Activated CD4-positive, alpha-beta T cell treated with anti-CD3 and anti-CD28 coated beads, Interleukin-2, amount 50 U/mL, for 4 hours (primary cell): ENCODE measurements at places on chromosomes 3 and 15.
A peak's percentile ranks its signal among the peaks of the same experiment; 100 is the strongest.

DNA sequence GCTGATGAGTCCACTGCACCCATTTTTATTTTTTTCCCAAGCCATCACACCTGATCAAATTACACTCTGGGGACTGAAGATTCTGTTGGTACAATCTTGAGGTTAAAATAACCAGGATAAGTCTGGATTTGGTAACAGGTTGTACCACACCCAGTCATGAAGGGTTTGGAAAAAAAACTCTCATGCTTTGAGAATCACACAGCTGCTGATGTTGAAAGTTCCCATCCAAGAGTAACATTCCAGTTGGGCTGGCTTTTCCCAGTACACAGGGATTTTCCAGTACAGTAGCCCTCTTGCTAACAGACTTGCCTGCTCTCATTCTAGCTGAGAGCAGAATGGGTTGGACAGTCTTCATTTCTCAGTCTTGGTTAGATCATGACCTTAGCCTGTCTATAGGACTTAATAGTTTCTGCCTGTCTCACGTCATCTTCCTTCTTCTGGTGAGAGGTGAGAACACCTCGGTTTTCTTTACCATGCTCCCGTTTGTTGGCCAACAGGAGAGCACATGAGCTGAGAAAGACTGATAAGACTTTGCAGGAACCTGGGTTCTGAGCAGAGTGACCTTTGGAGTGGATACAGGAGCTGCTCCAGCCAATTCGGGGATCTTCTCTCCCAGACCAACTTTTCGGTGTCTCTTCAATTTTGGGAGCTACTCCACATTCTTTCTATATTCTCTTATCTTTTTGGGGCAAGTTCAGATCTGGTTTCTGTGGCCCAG lies 300.1 kb upstream of the LYSMD4 start:
- DNase-seq = no peak

DNA sequence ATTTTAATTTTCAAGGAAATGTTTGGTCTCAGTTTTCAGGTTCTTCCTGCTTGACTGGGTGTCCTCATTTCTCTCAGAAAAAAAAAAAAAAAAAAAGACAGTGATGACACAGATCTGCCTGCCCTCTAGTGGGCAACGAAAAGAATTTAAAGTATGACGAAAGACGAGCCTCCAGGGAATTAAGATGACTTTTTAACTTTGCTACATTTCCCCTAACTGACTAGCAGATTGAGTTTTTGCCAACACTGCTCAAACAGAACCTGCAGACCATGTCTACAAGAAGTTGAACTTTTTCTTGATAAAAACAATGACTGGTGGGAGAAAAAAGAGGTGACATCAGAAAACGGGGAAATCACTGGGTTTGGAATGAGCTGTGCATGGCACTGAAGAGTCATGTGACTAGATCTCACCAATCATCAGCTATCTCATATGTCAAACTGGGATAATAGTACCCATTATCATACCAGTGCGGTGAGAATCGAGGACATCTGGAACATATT lies 40.8 kb downstream of the EOMES start:
- DNase-seq = peak; percentile 10

DNA sequence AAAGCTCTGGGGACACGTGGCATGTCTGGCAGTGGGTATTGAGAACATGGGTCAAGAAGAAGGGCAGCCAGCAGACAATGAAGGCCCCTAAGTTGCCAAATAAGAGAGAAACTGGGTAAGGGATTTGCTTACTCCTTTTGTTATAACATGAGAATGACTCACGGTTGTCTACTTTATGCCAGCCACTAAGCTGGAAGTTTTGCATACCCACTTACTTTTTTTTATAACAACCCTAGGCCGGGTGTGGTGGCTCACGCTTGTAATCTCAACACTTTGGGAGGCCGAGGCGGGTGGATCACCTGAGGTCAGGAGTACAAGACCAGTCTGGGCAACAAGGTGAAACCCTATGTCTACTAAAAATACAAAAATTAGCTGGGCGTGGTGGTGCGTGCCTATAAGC lies 50.0 kb downstream of the DRD3 start:
- DNase-seq = no peak

DNA sequence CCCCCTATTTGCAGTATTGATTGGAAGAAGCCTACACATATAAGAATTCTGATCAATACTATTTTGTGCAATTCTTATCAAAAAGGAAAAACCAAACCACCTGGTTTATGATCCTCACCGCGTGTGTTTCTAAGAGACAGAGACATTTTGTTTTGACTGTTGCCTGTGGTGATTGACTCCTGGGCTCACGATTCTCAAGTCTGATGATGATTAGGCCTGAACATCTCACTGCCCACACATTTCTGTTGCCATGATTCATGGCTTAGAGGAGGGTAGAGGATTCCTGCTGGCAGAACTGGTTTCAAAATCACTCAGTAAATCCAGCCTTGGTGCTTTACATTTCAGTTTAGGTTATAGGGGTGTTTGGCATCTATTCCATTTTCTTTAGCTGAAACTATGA lies 88.3 kb upstream of the UBE3A start:
- DNase-seq = no peak

GRCh38 chr3:179166561-179167201 lies 18.5 kb downstream of the PIK3CA start:
- no peak for DNase-seq

GRCh38 chr3:134630506-134630905 lies 20.3 kb downstream of the KY start:
- DNase-seq = no peak

DNA sequence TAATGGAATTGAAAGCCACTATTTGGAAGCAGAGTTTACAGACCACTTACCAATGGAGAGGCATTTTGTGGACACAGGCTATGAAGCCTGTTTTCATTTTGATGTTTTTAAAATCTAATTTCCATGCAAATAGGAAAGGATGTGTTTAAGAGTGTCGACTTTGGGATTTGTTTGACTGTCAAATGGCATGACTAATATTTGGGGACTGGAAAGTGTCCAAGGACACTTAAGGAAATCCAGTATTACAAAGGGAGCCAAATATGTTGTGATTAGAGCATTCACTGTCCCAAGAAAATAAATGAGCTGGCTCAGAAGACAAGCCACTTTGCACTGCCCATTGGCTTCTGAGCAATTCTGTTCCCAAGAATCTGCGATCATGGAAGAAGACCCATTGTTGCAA lies 34.0 kb upstream of the SLC6A11 start:
- no peak for DNase-seq

DNA sequence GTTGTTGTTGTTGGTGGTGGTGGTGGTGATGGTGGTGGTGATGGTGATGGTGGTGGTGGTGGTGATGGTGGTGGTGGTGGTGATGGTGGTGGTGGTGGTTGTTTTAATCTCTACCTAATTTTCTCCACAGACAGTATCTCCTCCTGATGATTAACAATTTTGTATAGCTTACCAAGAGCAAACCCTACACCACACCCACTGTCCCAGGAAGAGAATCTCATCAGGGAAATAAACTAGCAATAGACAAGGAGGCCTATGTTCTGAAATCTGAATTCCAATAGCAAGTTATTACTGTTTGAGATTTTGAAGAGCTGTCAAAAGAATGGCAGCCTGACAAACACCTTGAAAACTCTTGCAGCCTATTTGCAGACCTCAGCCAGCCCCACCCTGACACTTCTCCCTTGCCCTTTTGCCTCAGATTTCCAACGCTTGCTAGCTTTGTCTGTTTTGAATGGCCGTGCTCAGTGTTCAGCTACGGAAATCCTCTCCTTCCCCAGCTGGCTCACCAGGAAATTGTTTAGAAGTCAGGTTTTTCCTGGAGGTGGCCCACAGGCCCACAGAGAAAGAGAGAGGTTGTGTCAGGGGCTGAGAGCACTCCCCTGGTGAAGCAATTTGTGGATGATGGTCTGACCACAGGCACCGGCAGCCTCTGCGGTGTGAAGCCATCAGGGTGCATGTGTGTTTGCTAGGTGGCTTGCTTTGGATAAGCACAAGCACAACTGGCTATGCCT lies 101.6 kb downstream of the MAGI1 start:
- no peak for DNase-seq

DNA sequence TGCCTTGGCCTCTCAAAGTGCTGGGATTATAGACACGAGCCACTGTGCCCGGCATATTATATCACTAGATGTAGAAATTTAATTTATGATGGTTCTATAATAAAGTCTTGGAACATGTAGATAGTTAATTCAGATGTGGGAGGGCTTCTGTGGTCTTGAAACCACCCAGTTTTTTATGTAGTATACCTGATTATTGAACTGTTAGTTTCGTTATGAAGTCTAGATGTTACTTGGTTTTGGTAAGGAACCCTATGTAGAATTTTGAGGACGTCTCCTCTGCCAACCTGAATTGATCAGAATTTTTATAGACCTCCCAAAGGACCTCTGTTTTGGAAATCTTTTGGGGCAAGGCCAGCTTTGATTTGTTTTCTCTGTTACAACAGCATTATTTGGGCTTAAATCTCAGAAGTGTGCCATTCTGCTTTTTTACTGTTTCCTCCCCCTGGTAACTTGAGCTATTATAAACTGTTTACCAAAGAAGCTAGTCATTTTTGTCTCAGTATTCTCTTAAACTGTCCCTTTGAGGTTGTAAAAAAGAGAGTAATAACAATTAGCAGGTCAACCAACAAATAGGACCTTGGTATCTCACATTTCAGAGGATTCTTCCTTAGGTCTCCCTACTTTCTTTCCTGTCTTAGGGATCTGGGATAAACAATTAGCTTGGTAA lies 20.8 kb downstream of the AKAP13 start:
- no peak for DNase-seq

DNA sequence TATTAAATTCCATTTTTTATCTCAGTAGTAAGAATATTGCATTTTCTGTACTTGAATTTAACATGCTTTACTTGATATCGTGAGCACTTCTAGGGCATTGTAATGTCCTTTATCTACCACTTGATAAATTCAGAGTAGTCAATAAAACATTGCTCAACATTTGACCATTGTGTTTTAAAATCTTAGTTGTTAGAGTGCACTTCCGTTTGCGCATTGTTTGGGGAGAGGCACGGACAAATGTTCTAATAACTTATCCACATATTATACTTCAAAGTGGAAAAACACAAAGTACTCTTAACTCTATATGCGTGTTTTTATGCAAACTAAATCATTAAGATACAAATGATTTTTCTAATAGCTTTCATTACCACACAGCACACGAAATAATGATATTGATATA lies 419 bp downstream of the FAM227B start:
- DNase-seq = no peak

- no peak for DNase-seq
Measured at GRCh38 chr15:90062462-90062932, 39.8 kb downstream of the IDH2 start.

GRCh38 chr3:113548501-113548900 lies 16.1 kb downstream of the SIDT1 start:
- no peak for DNase-seq

DNA sequence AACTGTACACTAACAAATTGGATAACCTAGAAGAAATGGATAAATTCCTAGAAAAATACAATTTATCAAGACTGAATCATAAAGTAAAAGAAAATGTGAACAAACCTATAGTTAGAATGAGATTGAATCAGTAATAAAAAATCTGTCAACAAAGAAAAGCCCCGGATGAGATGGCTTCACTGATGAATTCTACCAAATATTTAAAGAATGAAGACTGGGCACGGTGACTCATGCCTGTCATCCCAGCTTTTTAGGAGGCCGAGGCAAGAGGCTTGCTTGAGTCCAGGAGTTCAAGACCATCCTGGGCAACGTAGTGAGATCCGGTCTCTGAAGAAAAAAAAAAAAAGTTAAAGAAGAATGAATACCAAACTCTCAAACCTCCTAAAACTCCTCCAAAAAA lies 17.7 kb upstream of the AP4E1 start:
- no peak for DNase-seq

DNA sequence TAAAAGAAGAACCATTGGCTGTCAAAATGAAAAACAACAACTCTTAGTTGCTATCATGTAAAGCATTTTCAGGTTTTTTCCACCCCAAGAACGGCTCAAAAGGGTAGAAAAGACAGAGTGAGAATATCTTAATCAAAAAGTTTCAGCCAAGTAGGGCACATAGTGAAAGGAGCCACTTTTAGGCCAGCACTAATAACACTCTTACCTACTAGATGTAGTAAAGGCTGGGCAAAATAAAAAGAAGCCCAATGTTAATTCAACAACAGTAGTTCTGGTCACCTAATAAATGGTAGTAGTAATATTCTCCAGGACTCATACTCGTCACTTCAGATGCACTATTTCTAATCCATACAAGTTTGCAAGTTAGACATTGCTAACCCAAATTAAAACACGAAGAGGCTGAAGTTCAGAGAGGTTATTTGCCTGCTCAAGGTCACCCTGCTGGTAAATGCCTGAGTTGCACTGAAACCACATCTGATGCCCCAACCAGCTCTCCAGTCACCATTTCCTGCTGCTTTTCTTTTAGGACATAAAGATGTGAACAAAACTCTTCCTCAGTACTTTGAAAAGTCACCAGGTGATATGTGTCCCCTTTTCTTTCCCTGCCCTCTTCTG lies 7.5 kb downstream of the GOLIM4 start:
- no peak for DNase-seq

DNA sequence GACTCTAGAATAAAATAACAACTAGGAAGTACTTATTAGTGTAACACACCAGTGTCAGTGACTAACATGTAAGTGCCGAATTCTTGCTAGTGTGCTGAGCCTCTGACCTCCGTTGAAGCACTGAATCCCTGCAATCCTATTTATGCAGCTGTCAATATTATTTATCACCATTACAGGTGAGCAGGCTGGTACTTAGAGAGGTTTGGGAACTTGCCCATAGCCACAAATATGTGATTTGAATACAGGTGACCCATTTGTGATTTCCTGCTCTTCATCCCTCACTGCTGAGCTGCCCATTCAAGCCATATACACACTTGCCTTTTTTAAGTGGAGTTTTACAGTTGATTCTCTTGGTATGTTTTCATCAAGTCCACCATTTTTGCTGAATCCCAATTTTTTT lies 12.2 kb downstream of the EIF4E3 start:
- DNase-seq = no peak

GRCh38 chr3:139491027-139491700 lies 14.8 kb upstream of the RBP2 start:
- no peak for DNase-seq

GRCh38 chr15:89363133-89363532 lies 28.5 kb upstream of the POLG start:
- DNase-seq = no peak

- DNase-seq = peak; percentile 38
Measured at GRCh38 chr3:98557324-98558010, 25.7 kb downstream of the GPR15 start.

GRCh38 chr15:84775867-84776449 lies 27.6 kb downstream of the ZNF592 start:
- no peak for DNase-seq

DNA sequence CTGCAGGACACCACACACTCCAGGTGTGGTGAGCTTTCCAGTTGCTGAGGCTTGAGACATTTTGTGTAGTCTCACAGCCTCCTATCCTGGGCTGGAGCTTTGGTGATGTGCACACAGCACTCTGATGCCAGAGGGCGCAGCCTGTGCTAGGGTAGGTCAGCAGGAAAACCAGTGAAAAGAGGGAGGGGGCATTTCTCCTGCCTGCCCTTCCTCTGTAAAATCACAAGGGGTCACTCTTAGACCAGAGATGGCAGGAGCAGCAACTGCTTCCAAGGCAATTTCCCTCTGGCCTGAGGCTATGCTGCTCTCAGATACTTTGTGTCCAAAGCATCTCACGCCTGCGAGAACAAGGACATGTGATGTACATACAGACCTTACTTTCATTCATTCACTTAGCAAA lies 16.5 kb upstream of the MUSTN1 start:
- no peak for DNase-seq
